ENCODE measurements at places on chromosomes 5 and 9. TPM values are rescaled to one million over a fixed set of nuclear protein-coding genes. Genes with fewer than 3 reads are reported as not detected.

LVRN gene
- 0.28 TPM for total RNA-seq

TEX48 gene
- not detected for total RNA-seq

SLC27A6 gene
- 0.18 TPM for total RNA-seq

EMB gene
- not detected for total RNA-seq

GNA14 gene
- 3.3 TPM for total RNA-seq

DND1 gene
- total RNA-seq: 1.1 TPM

HSD17B4 gene
- total RNA-seq: 140 TPM

DNA sequence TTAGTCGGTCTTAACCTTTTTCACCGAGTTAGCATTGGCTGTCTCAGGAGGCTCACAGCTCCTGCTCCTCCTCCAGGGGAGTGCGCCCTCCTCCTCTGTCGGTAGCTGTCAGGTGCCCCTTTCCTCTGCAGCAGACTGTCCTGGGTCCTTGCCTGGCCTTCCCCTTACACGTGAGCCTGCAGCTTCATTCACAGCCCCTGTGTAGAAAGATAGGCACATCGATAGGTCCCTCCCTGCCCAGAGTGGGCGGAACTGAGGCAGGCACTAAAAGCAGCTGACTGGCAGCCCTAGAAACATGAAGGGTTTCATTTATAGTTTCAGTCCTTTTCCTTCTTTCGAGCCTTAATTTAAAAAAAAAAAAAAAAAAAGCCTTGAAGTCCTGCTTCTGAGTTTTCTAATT lies 17.2 kb downstream of the TENT4A start:
- H3K36me3 ChIP-seq: no peaks in the 10 kb centered on the region
- H3K4me1 ChIP-seq: peaks cover 41% of the 10 kb centered on the region
- H3K27ac ChIP-seq: no peak overlapping the region
- no peak overlapping the region for H3K4me3 ChIP-seq

DNA sequence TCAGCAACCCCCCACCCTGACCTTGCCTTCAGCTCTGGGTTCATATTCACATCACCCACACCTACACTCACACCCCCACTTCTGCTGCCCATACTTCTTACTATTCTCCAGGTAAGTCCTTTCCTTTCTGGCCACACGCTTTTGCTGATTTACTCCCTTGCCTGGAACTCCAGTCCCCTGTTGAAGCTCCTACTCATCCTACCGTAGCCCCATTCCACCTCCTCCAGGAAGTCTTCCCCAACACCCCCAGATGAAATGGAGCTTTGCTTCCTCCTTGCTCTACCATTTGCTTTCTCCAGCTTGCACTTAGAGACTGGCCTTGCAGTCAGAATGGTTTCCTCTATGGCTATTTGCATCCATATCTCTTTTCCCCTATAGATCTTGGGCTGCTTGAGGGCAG lies 182.3 kb downstream of the MELK start:
- peaks cover 10% of the 10 kb centered on the region for H3K27me3 ChIP-seq
- H3K36me3 ChIP-seq: no peaks in the 10 kb centered on the region
- no peaks in the 10 kb centered on the region for H3K4me1 ChIP-seq
- no peak for DNase-seq
- H3K4me3 ChIP-seq: no peak overlapping the region

- no peak for DNase-seq
- no peaks in the 10 kb centered on the region for H3K36me3 ChIP-seq
- H3K27ac ChIP-seq: no peak overlapping the region
- H3K4me1 ChIP-seq: peaks cover 4% of the 10 kb centered on the region
Observed at GRCh38 chr5:107634981-107635848, 35.5 kb downstream of the EFNA5 start.

- no peaks in the 10 kb centered on the region for H3K36me3 ChIP-seq
- H3K27me3 ChIP-seq: no peaks in the 10 kb centered on the region
- no peak for DNase-seq
- no peak overlapping the region for H3K27ac ChIP-seq
- H3K4me1 ChIP-seq: peaks cover 29% of the 10 kb centered on the region
Observed at GRCh38 chr9:88730780-88731179, 195.8 kb downstream of the NXNL2 start.

- H3K27me3 ChIP-seq: peaks cover 63% of the 10 kb centered on the region
- H3K27ac ChIP-seq: no peak overlapping the region
- H3K4me3 ChIP-seq: no peak overlapping the region
Observed at GRCh38 chr5:135026645-135027265, 7.3 kb downstream of the PITX1 start.

DNA sequence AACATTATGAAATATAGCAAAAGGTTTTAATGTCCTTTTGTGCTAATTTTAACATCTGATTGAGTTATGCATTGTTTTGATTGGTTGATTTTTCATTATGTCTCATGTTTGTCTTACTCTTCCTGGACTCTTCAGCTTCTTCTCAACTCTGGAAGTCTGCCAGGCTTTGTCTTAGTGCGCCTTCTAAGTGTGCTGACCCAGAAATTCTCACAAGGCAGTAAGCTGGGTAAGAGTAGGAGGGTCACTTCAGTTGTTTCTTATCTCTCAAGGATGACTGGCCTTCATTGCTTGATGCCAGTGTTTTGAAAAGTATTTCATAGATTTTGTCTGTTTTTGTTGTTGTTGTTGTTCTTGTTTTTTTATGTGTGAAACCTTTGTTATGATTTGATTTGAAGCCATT lies 59.2 kb downstream of the RIC1 start:
- no peak overlapping the region for H3K4me3 ChIP-seq
- peak; percentile 76 for DNase-seq
- no peaks in the 10 kb centered on the region for H3K27me3 ChIP-seq
- peak overlapping the region; percentile 27 for H3K27ac ChIP-seq

- no peaks in the 10 kb centered on the region for H3K4me1 ChIP-seq
- peaks cover 9% of the 10 kb centered on the region for H3K27me3 ChIP-seq
- H3K36me3 ChIP-seq: no peaks in the 10 kb centered on the region
Observed at GRCh38 chr5:1662559-1663085, 137.0 kb downstream of the MRPL36 start.

DNA sequence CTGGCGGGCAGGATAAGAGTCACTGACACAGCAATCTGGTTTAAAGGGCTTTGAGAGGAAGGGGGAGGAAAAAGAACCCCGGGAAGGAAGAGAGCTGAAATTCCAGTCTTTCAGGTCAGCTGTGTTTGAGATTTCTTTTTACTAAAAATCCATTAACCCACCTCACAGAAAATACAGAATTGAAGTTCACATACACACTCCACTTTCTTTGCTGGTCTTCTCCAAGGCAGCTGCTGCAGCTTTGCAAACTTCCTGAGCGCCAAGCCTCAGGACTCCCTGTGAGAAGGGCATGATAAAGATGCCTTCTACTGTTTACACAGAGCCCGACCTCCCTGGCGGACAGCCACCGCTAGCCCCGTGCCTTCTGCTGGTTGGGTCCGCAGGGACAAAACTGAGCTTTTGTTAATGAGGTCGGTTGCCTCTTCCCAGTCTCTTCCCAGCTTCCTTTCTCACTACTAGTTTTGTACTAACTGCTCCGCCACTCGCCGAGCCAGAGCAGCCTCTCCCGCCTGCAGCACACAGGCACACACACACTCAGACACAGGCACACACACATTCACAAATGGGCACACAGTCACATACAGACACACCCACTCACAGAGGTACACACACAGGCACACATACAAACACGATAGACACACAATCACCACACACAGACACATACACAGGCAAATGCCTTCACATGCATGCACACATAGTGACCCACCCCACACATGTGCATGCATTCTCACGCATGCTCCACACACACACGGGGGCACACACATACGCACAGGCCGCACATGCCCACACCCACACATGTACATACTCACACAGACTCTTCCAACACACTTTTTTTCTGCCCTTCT lies at the start of gene FREM1:
Gene FREM1, minus strand, starts transcription at position 468 of the 845 bp plus-strand sequence. CDS start 41,451 bp downstream, outside the sequence.
- H3K4me1 ChIP-seq: no peaks in the 10 kb centered on the region

GRCh38 chr5:81802625-81803024 lies 51.7 kb upstream of the SSBP2 start:
- H3K27me3 ChIP-seq: no peaks in the 10 kb centered on the region
- no peak overlapping the region for H3K27ac ChIP-seq
- no peak for DNase-seq
- no peaks in the 10 kb centered on the region for H3K36me3 ChIP-seq

DNA sequence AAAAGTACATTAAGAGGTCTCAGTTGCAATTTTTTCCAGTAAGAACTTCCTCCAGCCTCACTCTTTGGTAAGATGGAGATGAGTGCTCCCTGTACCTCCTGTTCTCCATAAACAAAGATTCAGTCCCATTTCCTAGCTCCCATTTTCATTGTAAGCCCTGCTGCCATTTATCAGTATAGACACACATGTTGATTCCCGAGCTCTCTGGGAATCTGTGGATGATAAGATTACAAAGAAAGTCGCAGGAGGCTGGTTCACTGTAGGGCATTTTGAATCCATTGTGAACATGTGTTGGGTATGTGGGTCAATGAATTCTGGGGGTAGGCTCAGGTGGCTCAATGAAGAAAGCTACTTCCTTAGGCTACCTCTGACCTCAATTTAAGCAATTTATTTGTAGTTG lies 36.7 kb downstream of the RGMB start:
- H3K4me1 ChIP-seq: no peaks in the 10 kb centered on the region

GRCh38 chr5:31825518-31826068 lies 186.7 kb downstream of the PDZD2 start:
- no peak overlapping the region for H3K27ac ChIP-seq
- DNase-seq: peak; percentile 72
- no peaks in the 10 kb centered on the region for H3K4me1 ChIP-seq
- H3K27me3 ChIP-seq: no peaks in the 10 kb centered on the region

Data from endothelial cell of umbilical vein (primary cell).